ENCODE measurements at places on chromosomes 7 and 10. TPM values are rescaled to one million over a fixed set of nuclear protein-coding genes. Genes with fewer than 3 reads are reported as not detected.
A peak's percentile ranks its signal among the peaks of the same experiment; 100 is the strongest.

ANKRD2 gene
- 0.33 TPM for total RNA-seq

- no peaks in the 10 kb centered on the region for H3K27me3 ChIP-seq
- no peaks in the 10 kb centered on the region for H3K4me1 ChIP-seq
- no peak for DNase-seq
Observed at GRCh38 chr7:19749658-19750057, 23.8 kb downstream of the TMEM196 start.

GRCh38 chr7:37957221-37957970 is 37.0 kb downstream of the EPDR1 start:
- H3K27me3 ChIP-seq: no peaks in the 10 kb centered on the region
- peaks cover 3% of the 10 kb centered on the region for H3K4me1 ChIP-seq
- no peak overlapping the region for H3K4me3 ChIP-seq
- no peaks in the 10 kb centered on the region for H3K36me3 ChIP-seq
- no peak for DNase-seq

GRCh38 chr10:97718178-97718577 is 4.6 kb downstream of the MARVELD1 start:
- H3K4me1 ChIP-seq: peaks cover 28% of the 10 kb centered on the region
- H3K36me3 ChIP-seq: peaks cover 15% of the 10 kb centered on the region
- no peak overlapping the region for H3K27ac ChIP-seq
- H3K4me3 ChIP-seq: no peak overlapping the region
- no peak for DNase-seq
- H3K27me3 ChIP-seq: peaks cover 8% of the 10 kb centered on the region

DNA sequence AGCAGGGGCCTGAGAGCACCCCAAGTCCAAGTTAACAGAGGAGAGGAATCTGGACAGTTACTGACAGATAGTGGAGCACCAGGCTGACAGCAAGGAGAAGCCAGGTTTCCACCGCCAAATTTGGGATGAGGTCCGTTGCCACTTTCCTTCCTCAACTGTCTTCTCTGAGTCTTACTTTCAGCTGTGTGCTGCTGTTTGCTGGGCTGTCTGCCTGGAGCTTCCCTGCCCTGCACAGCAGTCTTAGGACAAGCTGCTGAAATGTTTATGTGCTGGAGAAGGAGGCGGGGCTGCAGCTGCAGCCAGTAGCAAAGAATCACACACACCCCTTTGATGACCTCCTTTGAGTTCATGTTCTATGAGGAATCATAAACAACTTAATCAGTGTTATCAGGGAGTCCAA is 17.4 kb upstream of the CYP3A7 start:
- H3K27ac ChIP-seq: peak overlapping the region; percentile 42
- H3K4me3 ChIP-seq: no peak overlapping the region
- peaks cover 18% of the 10 kb centered on the region for H3K4me1 ChIP-seq
- no peaks in the 10 kb centered on the region for H3K27me3 ChIP-seq
